Fibroblast of lung (primary cell): ENCODE measurements at places on chromosomes 6 and 20. TPM values are rescaled to one million over a fixed set of nuclear protein-coding genes. Genes with fewer than 3 reads are reported as not detected.
A peak's percentile ranks its signal among the peaks of the same experiment; 100 is the strongest.

VARS2 gene
- total RNA-seq, result 13.1 and 20.5 TPM in 2 replicates

CASS4 gene
- total RNA-seq, result 14.9 and 17.7 TPM in 2 replicates

- DNase-seq, result no peak
Observed at GRCh38 chr6:87444362-87444761, 28.4 kb upstream of the SLC35A1 start.

NMBR gene
- under 0.01 TPM in 1 of 2 replicates, not detected in the other for total RNA-seq

PRDM1 gene
- 2.3 and 5.4 TPM in 2 replicates for total RNA-seq

DNA sequence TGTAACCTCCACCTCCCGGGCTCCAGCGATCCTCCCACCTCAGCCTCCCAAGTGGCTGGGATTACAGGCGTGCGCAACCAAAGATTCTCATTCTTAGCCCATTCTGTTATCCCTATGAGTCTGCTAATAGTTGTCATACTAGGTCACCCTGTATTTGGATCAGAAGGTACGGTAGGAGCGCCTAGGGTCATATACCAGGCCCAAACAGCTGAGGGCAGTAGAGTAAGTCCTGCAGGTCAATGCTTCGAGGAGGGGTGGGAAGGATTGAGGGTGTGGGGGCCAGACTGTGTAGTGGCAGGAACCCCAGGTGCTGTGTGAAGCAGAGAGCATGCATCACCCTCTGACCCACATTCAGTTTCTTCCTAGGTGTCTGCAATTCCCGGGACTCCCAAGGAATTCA lies 22.7 kb upstream of the POU5F1 start:
- no peak for DNase-seq

VGLL2 gene
- total RNA-seq, result not detected in 2 replicates

UFL1 gene
- 29.0 and 35.2 TPM in 2 replicates for total RNA-seq

GRCh38 chr6:1287103-1287591 lies 24.8 kb upstream of the FOXQ1 start:
- peak; percentile 78 for DNase-seq

WFDC2 gene
- total RNA-seq, result not detected in 2 replicates

- DNase-seq, result no peak
Observed at GRCh38 chr6:34554291-34555006, 1.7 kb downstream of the SPDEF start.

PRKN gene
- 4.6 and 5.6 TPM in 2 replicates for total RNA-seq

DNA sequence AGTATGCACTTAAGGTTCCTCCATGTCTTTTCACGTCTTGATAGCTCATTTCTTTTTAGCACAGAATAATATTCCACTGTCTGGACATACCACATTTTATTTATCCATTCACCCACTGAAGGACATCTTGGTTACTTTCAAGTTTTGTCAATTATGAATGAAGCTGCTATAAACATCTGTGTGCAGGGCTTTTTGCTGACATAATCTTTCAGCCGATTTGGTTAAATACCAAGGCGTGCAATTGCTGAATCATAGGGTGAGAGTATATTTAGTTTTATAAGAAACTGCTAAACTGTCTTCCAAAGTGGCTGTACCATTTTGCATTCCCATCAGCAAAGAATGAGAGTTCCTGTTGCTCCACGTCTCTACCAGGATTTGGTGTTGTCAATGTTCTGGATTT lies 44.9 kb upstream of the PHACTR2 start:
- DNase-seq, result no peak

GRCh38 chr6:107059606-107060005 lies 31.6 kb downstream of the MTRES1 start:
- DNase-seq, result no peak

GRCh38 chr6:158568549-158568948 lies 8.7 kb downstream of the TMEM181 start:
- no peak for DNase-seq

- DNase-seq, result no peak
Observed at GRCh38 chr6:75317503-75318206, 33.1 kb upstream of the TMEM30A start.

MYO6 gene
- total RNA-seq, result 14.4 and 24.9 TPM in 2 replicates

GRCh38 chr20:14235355-14235754 lies 102.1 kb downstream of the FLRT3 start:
- DNase-seq, result peak; percentile 70

DNA sequence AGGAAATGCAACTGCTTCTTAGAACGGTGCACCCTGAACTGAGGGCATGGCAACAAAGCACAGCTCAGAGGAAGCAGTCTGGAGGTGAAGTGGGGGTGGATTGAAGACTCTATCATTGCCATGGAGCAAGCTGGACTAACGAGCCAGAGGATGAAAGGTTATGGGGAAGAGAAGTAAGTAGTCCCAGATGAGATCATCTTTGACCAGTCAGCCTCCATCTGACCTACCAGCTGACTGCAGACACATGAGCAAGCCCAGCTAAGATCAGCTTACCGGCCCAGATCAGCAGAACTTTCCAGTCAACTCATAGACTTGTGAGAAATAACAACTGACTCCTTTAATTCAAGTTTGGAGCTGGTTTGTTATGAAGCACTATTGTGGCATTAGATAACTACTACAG lies 9.1 kb upstream of the JAG1 start:
- DNase-seq, result no peak

DNA sequence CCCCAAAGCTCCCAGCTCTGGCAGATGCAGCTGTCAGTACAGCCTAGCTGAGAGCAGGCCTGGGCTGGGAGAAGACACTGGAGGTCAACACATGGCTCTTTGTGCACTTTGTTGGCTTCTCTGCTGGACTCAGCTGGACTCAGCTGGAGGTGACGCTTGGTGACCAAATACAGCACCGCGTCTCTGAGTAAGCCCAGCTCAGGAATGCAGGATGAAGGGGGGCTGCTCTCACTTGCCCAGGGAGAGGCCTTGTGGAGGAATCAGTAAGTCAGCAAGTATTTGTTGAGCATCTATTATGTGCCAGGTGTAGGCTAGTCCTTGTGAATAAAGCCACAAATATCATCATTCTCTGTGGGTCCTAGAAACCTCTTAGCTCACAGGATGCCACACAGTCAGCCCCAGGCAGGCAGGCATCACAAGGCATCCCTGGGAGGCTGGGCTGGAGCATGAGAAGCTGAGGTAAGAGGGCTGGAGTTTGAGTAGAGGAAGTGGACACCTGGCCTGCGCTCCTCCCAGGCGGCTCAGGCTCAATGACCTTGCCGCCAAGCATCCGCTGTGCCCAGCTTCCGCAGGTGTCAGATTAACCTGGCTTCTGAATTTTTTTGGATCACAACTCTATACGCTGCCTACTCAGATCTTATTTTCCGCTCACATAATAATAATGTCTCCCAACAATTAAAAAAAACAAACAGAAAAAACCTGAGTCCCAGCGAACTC lies 95.4 kb downstream of the TMEM170B start:
- DNase-seq, result peak; percentile 90

CDSN gene
- not detected in 2 replicates for total RNA-seq

- peak; percentile 56 for DNase-seq
Observed at GRCh38 chr20:63553251-63553932, 567 bp upstream of the FNDC11 start.

GRCh38 chr6:53311586-53311935 lies 37.2 kb downstream of the ELOVL5 start:
- DNase-seq, result no peak

DNA sequence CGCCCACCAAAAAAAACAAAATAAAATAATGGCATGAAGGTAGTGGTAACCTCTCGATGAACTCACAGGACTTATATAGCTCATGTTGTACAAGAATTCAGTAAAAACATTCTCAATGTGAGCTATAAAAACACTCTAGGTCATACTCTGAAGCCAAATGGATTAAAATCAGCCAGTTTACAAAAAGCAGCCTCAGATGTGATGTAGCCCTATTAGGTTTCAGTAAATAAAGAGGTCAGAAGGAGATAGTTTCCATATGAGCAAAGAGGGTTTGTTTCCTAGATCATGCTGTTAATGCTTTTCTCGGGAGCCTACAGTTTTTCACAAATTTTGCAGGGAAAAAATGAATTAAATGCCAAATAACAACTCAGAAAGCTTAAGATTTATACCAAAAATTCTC lies 319.5 kb upstream of the HSF2 start:
- no peak for DNase-seq

HTR1E gene
- not detected in 2 replicates for total RNA-seq

GRCh38 chr6:79796197-79796596 lies 151.2 kb downstream of the ELOVL4 start:
- no peak for DNase-seq

SLC22A23 gene
- total RNA-seq, result 3.0 and 5.1 TPM in 2 replicates

MCCD1 gene
- not detected in 2 replicates for total RNA-seq

- DNase-seq, result peak; percentile 91
Observed at GRCh38 chr6:81838031-81838430, 85.5 kb upstream of the TENT5A start.

DNA sequence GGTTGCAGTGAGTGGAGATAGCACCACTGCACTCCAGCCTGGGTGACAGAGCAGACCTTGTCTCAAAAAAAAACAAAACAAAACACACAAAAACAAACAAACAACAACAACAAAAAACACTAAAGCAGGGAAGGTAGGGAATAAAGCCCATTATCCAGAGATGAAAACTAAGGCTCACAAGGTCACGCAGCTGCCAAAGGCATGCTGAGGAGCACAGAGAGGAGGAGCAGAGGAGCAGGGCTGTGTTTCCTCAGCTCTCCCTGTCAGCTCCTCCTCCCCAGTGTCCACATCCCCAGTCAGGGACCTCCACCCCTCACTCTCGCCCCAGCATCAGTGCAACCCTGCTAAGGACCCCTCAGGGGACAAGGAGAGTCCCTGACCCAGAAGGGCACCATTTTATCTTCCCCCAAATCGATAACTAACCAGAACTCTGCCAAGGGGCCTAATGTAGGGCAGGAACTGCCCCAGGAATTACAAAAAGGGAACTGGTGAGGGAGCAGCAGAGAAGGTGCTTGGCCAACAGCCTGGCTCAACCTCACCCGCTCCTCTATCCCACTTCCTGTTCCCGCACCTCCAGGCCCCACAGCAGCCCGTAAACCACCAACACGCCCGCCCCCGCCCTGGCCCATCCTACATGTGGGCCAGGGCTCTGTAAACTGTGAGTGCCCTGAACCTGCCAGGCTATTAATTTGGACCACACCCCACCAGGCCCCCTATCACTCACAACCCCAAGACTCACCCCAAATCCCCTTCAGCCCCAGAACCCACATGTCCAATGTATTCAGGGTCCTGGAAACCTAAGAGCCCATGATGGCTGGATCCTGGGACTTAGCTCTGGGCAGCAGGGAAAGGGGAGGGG lies 9.0 kb downstream of the TEAD3 start:
- DNase-seq, result peak; percentile 55

GRCh38 chr6:166507809-166508564 lies 78.5 kb downstream of the RAMACL start:
- no peak for DNase-seq

DNA sequence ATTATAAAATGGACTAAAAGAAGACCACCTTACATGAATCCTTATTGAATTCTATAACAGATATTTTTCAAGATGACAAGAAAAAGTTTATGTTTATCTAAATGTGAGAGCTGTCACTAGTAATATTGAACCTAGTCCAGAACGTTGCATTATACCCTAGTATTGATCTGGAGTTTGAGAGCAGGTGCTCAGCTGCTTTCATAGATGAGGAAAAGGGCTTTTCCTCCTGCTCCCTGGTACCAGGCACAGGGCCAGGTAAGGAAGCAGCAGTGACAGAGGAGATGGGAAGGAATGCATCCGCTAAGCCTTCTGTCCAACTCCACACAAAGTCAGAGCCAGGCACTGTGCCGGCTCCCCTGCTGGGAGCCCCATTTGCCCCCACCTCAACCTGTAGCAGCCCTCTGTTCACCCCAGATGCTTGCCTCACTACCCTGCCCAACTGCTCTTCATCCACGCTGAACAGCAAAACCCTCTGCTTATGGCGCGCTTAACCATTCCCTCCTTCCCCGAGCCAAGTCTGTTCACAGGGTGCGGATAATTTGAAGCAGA lies 393.1 kb downstream of the FRK start:
- DNase-seq, result no peak

DNA sequence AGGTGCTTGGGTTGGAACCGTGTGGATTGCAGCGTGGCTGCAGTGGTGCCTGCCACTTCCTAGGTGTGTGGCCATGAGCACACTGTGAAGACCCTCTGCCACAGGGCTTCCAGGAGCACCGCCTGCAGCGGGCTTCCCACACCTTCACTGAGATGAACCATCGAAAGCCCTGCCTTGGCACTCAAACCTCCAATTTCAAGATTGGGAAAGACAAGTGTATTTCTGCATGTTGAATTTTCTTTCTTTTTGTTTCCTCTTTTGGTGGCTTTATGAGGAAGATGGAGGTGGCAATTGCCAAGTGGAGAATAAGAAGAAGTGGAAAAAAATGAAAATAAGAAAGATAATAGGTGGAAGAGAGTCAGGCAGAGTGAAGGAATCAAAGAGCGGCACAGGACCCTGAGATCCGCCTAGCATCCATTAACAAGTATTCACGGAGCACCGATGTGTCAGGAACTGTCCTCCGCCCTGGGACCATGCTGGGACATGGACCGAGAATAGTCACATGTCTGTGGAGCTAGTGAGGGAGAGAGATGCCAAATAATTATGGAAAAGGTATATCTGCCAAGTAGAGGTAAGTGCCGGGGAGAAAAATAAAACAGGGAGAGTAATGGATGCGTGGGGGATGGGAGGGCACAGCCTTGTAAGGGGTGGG lies 159.9 kb downstream of the BCAS1 start:
- DNase-seq, result no peak

OR2H1 gene
- not detected in 2 replicates for total RNA-seq

GRCh38 chr6:45983062-45983461 lies 32.6 kb downstream of the CLIC5 start:
- DNase-seq, result no peak

POM121L2 gene
- not detected in 2 replicates for total RNA-seq

- peak; percentile 65 for DNase-seq
Observed at GRCh38 chr6:36577301-36577700, 16.9 kb upstream of the SRSF3 start.

DNA sequence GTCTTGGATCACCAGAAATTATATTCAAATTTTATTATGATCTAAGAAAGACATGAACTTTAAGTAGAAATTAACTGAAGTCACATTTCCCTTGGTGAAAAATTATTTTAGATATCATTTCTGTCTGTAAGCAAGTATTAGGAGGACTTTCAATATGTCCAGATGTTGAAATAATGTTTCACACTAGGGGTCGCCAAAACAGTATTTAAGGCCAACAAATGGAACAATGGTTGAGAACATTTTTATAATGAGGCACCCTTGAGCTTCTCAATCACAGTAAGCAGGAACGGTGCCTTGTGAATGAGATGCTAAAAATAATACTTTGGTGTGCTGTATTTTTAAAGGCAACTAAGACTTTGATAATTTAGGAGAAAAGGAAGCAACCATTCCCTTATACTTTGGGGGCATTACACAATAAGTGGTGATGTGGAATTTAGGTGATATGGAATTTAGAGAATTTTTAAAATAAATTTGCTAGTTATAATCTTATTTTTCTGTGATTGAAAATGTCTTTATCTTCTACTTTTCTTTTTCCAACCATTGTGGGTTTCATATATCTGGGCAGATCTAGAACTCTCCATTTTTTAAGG lies 9.6 kb upstream of the SF3B5 start:
- peak; percentile 87 for DNase-seq
